ENCODE measurements at places on chromosomes 11 and 22. TPM values are rescaled to one million over a fixed set of nuclear protein-coding genes. Genes with fewer than 3 reads are reported as not detected.

The VPREB1 gene
- not detected for total RNA-seq

The SEPTIN5 gene
- 7.7 TPM for total RNA-seq

The SSTR3 gene
- total RNA-seq: not detected

The NCF4 gene
- total RNA-seq: not detected

The OR56A1 gene
- under 0.01 TPM for total RNA-seq

The NPAS4 gene
- not detected for total RNA-seq

The KIF18A gene
- total RNA-seq: 3.1 TPM

The LRRC56 gene
- 0.53 TPM for total RNA-seq

The CD3D gene
- total RNA-seq: not detected

The MUC2 gene
- not detected for total RNA-seq

GRCh38 chr11:108216988-108217387, 5.5 kb downstream of the NPAT start:
- DNase-seq: no peak

GRCh38 chr11:16977994-16978315, 36.3 kb downstream of the PLEKHA7 start:
- DNase-seq: no peak

- no peak for DNase-seq
These were observed 18.5 kb downstream of the SPECC1L start for GRCh38 chr22:24289114-24289513.

DNA sequence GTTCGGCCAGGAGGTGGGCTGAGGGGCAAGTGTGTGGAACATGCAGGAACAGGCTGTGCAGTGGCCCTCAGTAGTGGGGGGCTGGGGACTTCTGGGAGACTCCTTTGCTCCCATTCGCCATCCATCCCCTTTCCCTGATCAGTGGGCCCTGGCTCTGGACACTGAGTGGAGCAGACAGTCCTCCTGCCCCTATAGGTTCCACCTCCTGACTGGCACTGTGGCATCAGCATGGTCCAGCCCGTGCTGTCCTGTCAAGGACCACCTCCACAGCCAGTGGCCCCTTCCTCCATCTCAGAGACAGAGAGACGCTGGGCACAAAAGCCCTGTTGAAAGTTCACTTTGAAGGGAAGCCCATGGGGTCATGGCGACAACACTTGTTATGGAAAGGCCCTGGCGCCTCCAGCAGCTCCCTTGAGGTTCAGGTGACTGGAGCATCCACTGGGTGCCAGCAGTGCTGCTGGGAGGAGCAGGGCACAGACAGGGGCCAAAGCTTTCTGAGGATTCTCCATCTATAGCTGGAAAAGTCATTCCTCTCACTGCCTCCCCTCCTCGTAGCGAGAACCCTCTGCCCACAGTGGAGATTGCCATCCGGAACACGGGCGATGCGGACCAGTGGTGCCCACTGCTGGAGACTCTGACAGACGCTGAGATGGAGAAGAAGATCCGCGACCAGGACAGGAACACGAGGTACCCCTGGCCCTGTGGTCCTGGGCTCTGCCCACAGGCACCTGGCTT, 5.6 kb downstream of the DERL3 start:
- no peak for DNase-seq

GRCh38 chr11:131978351-131978750, 607.9 kb downstream of the NTM start:
- no peak for DNase-seq

DNA sequence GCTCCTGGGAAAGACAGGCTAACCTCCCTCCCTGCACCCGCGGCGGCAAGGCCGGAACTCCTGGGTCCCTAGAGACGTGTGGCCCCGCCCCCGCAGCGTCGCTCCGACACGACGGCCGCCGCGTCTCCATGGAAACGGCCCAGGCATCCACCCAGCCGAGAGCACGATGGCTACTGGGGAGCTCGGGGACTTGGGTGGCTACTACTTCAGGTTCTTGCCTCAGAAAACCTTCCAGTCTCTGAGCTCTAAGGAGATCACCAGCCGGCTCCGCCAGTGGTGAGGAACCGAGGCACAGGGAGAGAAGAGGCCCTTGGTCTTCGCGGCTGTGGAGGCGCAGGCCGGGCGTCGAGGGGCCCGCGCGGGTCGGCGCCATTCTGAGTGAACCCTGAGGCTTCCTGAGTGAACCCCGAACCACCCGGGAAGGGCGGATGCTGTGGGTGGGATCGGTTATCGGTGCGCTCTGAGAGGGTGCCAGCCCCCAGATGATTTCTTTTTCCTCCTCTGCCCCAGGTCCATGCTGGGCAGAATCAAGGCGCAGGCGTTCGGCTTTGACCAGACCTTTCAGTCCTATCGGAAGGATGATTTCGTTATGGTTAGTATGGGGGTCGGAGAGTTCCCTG, at the start of gene CFAP300:
Gene CFAP300 (plus strand): TSS at position 133 of the 620 bp plus-strand sequence. CDS start 34 bp downstream, at position 167.
- DNase-seq: no peak
